ENCODE measurements at places on chromosomes 1 and 21.

DNA sequence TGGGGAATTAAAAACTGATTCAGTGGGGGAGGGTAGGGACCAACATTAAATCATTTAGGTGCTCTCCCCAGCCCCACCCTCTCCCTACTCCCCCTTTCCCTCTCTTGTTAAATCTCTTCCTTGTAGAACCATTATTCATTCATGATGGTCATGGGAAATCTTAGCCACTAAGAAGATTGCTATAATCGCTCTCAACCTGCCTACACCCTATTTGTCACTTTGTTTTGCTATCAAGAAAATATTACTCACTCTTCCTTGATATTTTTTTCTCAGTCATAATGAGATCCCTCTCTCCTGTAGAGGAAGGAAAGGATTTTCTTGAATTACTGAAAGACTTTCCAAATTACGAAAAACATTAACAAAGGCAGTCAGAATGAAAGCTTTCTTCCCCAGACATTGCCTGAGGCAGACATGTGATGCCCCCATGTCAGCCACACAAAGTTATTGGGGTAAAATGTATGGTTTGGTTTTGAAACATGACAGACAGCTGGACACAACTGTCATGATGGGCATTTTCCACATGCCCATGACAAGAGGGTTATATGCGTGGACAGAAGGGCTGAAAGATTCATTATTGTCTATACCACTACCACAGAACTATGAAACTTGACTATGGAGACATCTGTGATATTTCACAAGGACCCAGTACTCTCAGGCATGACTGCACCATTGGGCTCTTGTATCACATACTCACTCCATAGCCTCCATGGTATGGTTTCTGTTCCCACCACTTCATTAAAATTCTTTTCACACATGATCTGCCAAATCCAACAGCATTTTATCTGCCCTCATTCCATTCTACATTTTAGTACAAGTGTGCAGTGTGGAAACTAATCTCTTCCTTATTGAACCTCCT lies 420.1 kb downstream of the DISC1 start:
- DNase-seq, result no peak

DNA sequence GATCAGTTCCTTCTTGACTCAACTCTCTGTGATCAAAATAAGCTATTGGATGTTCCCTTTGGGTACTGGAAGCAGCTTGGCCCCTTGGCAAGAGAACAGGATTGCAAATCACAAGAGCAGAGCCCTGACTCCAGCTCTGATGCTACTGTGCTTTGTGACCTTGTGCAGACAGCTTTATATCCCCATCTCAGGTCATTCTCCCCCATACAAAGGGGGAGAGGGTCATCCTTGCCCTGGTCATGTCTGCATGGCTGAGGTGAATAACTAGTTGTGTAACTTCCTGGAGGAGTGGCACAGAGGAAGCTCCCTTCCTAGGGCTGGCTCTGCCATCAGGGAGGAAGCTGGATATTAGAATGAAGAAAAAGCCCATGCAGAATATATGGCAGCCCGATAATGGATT lies 142.9 kb downstream of the DHRS3 start:
- no peak for DNase-seq

GRCh38 chr1:246434335-246434734 lies 72.7 kb downstream of the SMYD3 start:
- no peak for DNase-seq

DNA sequence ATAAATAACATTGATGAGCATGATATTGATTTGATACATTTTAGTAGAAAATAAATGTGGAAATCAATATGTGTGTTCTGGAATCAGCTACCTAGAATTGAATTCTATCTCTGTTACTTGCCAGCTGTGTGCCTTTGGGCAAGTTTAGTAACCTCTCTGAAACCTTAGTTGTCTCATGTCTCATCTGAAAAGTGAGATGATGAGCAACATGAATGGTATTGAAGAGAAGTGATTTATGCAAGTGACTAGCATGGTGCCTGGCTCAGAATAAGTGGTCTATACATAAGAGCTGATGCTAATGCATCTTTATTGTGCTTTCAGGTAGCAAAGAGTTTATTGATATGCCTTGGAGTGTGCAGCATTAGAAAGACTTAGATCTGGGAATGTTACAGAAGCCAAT lies 383.3 kb downstream of the PRDM2 start:
- no peak for DNase-seq

- DNase-seq, result no peak
Observed at GRCh38 chr1:187310038-187310631, 481.4 kb downstream of the PLA2G4A start.

- DNase-seq, result no peak
Observed at GRCh38 chr1:87215592-87215991, 113.1 kb upstream of the LMO4 start.

DNA sequence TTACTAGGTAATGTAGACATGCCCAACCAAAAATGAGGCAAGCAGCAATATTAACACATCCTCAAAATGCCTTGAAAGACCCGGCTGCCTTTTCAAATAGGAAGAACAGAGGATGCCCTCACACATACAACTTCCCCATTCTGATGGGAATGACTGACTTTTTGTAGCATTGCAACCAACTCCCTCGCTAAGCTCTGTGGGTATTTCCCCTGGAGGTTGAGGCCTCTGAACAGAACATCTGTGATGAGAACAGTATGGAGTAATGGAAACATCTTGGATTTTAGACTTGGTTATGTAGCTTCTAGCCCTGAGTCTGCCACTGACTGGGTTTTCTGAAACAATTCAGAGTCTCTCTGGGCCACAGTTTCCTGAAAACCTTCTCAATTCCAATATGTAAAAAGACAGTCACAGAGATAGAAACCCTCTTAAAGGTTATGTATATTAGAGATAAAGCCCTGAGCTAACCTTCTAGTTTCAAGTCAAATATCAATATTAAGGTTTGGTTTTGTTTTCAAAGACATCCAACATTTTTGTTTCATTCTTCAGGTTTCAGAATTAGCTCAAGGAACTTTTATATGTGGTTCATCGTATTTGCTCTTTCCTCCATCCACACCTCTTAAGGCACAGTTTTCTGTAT lies 311.5 kb downstream of the SETD4 start:
- no peak for DNase-seq

- DNase-seq, result peak; percentile 17
Observed at GRCh38 chr1:5980314-5981008, 11.8 kb downstream of the NPHP4 start.

GRCh38 chr21:32819694-32820093 lies 48.1 kb upstream of the PAXBP1 start:
- DNase-seq, result peak; percentile 62

DNA sequence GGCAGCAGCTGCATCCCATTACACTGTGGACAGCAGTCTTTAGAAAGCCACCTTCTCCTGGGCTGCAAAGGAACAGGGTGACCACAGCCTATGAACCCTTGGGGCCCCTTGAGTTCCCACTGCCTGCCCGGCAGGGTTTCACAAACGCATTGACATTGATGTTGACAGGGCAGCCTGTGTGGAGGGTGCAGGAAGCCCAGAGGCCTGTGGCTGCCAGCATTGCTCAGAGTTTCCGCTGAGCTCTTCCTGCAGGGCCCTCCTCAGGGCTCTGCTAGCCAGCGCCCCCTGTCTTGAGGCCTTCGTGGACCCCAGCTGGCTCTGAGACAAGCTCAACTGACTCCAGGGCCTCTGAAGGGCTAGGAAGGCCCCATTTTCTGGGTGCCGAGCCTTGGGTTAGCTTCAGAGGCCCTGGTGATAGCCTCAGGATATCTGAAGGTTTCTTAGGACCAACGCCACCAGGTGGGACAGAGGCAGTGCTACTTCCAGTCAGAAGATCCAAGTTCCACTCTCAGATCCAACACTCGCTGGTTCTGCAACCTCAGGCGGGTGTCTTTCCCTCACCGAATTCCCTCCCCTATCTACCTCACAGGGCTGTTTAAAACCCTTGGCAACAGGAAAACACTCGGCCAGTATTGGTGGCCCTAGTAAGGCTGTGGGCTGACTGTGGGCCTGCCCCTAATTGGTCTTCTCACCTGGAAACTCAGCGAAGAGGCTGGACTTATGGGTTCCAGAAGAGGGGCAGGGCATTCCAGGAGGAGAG lies 27.2 kb upstream of the EPS8L3 start:
- DNase-seq, result no peak

GRCh38 chr1:228783418-228784040 lies 48.2 kb downstream of the RHOU start:
- DNase-seq, result no peak

DNA sequence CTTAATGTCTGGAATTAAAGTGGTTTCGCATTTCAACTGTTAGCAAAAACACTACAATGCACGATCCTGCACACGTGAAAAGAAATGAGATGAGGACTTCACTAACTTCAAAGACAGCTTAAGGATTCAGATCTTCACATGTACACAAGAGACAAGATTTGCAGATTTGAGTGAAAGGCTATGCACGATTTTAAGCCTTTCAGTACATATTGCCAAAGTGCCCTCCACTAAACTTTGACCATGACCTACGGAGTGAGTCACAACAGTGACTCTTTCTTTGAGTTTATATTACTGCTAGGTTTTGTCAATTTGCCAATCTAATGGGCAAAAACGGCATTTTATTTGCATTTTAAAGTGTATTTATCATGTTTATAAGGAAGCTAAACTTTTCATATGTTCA lies 41.2 kb upstream of the CR1L start:
- peak; percentile 14 for DNase-seq

GRCh38 chr1:72117621-72118020 lies 164.7 kb downstream of the NEGR1 start:
- no peak for DNase-seq

- no peak for DNase-seq
Observed at GRCh38 chr1:173268786-173269277, 61.7 kb upstream of the TNFSF4 start.

- DNase-seq, result peak; percentile 57
Observed at GRCh38 chr1:38858833-38859560, 575 bp downstream of the RRAGC start.

GRCh38 chr1:43207229-43207853 lies 35.2 kb downstream of the CFAP57 start:
- DNase-seq, result peak; percentile 22

GRCh38 chr1:54848134-54848948 lies 38.7 kb downstream of the DHCR24 start:
- no peak for DNase-seq

DNA sequence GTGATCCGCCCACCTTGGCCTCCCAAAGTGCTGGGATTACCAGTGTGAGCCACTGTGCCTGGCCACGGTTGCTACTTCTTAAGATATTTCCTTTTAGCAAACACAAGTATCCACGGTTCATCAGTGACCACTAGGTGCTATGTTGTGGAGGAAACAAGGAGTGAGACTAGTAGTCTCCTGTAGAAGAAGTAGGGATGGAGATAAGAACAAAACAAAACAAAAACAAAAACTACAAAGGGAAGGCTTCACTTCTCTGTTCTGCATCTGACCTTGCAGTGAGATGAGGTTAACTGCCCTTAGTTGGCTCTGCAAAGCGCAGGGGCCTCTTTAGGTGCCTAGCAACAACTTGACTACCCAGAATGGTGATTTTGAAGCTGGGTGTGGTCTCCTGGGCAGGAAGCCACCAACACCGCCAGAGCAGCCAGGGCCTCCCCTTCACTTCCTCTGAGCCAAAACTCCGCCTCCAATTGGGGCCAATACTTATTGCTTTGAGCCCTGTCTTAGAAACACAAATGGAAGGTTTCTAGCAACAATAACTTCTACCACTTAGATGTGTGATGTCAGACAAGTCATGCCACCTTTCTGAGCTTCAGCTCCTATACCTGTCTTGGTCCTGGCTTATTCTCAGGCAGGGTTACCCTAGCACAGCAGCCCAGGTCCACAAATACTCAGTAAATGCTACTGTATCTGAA lies 12.8 kb upstream of the CDC42 start:
- DNase-seq, result peak; percentile 55

DNA sequence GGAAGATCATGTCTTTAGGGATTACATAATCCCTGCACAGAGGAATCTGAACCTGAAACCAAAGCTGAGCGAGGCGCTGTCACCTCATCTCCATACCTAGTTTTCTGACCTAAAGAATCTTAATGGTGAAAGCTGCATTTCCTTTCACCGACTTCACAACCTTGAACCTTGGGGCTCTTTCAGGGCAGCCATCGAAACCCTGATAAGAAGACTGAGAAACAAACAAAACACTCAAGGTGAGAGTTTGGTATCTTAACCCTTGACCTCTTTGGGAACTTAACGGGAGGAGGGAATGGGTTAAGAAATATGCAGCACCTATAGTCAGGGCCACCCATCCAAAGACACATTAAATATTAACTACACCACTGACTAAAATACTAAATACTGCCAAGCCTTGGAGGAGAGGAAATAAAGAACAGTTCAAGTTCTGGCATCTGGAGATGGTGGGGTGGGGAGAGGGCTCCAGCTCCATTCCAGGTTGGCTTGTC lies 2.0 kb downstream of the C1orf116 start:
- DNase-seq, result no peak

DNA sequence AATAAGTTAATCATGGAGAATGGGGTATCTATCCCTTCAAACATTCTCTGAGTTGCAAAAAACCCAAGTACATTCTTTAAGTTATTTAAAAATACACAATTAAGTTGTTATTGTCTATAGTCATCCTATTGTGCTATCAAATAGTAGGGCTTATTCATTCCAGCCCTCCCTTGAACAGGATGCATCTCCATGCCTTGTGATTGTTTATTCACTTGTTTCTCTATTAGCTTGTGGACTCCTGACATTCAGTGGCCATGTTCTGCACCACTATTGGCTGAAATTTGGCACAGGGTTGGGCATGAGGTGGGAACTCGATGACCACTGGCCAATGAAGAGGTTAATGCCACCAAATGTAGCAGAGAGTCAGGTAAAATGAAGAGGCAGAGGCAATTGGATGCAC lies 272.8 kb downstream of the TNR start:
- DNase-seq, result no peak

DNA sequence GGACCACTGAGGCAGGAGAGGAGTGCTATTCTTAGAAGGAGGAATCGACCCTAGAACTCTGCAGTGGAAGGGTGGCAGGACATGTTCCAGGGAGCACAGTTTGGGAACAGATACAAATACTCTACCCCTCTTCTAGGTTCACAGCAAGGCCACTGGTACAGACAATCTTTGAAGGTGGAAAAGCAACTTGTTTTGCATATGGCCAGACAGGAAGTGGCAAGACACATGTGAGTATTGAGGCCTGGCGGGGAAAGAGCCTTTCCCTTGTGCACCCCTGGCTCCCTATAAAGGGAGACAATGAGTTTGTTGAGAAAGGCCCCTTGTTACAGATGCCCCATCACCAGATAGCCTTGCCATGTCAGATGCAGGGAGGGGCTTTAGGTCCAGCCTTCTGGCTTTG lies 17.8 kb downstream of the KIF2C start:
- no peak for DNase-seq

Measured in astrocyte of the spinal cord (primary cell).